ENCODE measurements at places on chromosomes 12 and 14.

GRCh38 chr12:20549108-20549719 lies 145.9 kb upstream of the SLCO1C1 start:
- no peaks in the 10 kb centered on the region for H3K36me3 ChIP-seq
- H3K27me3 ChIP-seq = no peaks in the 10 kb centered on the region
- no peak overlapping the region for H3K27ac ChIP-seq
- DNase-seq = peak; percentile 45
- H3K4me3 ChIP-seq = no peak overlapping the region

- no peaks in the 10 kb centered on the region for H3K4me1 ChIP-seq
- H3K36me3 ChIP-seq = no peaks in the 10 kb centered on the region
- DNase-seq = no peak
- H3K27ac ChIP-seq = no peak overlapping the region
These were observed 160.1 kb downstream of the BRMS1L start for GRCh38 chr14:35986219-35986573.

GRCh38 chr14:78534141-78534540 lies 364.0 kb downstream of the NRXN3 start:
- no peaks in the 10 kb centered on the region for H3K27me3 ChIP-seq
- no peak for DNase-seq
- no peak overlapping the region for H3K4me3 ChIP-seq

DNA sequence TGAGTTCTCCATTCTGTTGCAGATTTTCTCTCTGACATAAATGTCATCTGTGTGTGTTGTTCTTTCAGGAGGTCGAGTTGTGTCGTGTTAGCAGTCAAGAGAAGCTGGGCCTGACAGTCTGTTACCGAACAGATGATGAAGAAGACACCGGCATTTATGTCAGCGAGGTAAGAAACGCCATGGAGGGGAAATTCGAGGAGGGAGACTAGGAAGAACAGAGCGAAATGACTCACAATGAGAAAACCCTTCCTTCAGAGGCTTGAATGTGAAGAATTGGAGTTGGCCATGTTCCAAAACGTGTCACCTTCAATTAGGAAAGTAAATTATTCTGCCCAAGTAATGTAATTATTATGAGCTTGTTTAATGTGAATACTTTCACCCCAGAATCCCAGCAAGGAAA lies 364.5 kb downstream of the PDZRN4 start:
- H3K27me3 ChIP-seq = no peaks in the 10 kb centered on the region
- no peak for DNase-seq
- H3K27ac ChIP-seq = no peak overlapping the region
- H3K4me1 ChIP-seq = no peaks in the 10 kb centered on the region
- H3K36me3 ChIP-seq = no peaks in the 10 kb centered on the region

- DNase-seq = no peak
- H3K36me3 ChIP-seq = no peaks in the 10 kb centered on the region
- no peak overlapping the region for H3K27ac ChIP-seq
- H3K4me1 ChIP-seq = peaks cover 8% of the 10 kb centered on the region
These were observed 124.3 kb downstream of the AACS start for GRCh38 chr12:125189502-125189901.
